ENCODE measurements at places on chromosomes 2 and 18.

DNA sequence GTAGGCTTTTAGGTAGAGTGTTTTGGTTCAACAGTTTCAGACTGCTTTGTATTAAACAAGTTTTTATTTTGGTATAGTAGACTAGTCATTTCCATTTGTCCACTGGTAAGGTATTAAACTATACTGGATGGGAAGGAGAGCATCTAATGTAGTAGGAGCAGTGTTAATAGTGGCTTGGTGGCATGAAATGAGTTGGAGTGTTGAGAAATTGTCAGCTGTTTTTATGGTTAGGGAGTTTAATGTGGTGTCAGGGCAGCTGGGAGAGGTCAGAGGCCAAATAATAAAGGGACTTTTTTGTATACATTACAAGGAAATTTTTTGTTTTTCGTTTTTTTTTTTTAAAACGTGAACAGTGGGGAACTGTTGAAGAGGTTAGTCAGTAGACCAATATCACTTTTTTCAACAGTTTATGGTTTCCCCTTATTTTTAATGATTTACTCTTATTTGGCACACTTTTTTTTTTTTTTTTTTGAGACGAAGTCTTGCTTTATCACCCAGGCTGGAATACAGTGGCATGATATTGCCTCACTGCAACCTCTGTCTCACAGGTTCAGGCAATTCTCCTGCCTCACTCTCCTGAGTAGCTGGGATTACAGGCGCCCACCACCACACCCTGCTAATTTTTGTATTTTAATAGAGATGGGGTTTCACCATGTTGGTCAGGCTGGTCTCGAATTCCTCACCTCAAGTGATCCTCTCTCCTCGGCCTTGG, 21.2 kb downstream of the ACTR3 start:
- DNase-seq: no peak

DNA sequence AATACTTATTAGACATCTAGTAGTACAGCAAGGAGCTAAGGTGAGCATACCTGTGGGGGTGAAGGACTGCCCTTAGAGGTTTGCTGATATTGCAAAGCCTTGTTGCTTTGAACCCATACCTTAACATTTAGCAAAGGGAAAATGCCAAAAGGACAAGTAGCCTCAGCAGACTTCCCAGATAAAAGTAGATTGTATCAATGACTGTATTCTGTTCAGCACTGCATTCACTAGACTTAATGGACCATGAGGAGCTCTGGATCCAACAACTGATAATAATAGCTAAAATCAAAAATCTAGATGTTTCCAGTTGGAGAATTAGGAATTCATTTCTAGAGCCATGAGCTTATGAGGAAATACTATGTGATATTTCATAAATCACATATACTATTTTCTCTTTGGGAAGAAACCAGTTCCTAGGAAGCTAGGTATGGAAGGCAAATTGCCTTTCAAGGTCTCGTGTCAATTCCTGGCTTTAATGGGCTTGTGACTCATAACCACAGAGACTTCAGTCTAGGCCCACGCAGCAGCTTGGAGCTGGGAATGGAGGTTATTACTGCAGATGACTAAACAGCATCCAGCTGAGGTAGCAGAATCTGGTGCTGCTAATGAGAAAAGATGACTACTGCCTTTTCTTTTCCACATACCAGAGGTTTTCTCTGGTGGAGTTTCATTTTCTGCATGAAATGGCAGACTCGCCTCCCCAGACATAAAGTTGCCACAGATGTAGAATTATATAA, 191.2 kb upstream of the NABP1 start:
- no peak for DNase-seq

GRCh38 chr18:10798727-10799550, 273.1 kb downstream of the NAPG start:
- no peak for DNase-seq

DNA sequence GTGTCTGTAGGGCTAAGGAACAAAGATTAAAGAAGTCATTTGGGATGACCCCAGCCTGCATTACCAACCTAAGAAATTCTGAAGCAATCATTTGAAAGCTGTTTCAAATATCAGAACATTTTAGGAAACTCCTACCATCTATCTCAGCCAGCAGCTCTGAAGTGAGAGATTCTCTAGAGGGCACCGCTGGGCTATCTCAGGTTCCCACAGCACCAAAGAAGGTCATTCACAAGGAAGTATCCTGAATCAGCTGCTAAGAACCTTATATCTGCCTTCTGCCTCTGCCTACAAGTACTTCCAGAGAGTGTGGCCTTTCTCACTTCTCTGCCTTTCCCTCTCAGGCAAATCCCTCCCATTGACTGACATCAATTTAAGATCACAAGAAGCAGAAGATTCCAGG, 13.4 kb upstream of the EVA1A start:
- no peak for DNase-seq

DNA sequence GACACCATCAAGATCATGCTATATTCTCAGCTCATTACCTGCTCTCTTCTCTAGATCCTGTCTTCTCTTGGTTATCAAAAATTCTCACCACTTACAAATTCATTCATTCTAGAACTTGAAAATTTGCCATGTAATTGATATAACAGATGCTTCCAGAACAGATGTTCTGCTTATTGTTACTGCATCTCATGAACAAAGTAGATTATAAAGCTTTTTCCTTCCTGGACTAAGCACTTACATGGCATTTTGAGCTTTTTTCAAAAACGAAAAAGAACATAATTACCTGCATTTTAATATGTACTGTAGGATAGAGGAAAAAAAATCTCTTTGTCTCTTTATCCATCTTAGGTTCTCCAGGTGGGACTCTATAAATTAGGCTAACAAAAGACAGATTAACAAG, 79.6 kb upstream of the CREB1 start:
- DNase-seq: no peak

- DNase-seq: no peak
These were observed 647.8 kb upstream of the SLC39A10 start for GRCh38 chr2:195009202-195009601.

DNA sequence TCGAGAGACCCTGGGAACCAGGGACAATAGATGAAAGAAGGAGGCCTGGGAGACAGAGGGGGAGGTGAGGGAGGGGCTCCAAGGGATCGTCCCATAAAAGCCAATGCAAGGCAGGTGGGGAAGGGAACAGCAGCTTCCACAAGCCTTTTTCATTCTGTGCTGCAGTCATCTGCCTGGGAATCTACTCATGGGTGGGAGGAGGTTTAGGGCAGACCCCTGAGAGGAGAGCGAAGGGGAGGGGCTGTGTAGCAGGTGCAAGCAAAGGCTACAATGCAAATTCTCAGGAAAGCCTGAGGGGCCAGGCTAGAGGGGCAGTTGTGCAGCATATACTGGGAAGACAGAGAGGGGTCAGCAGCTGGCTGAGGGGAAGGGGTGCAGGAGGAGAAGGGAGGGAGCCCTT, 135.4 kb downstream of the SETBP1 start:
- DNase-seq: no peak

- DNase-seq: no peak
These were observed 110.9 kb upstream of the MSTN start for GRCh38 chr2:190173392-190173791.

DNA sequence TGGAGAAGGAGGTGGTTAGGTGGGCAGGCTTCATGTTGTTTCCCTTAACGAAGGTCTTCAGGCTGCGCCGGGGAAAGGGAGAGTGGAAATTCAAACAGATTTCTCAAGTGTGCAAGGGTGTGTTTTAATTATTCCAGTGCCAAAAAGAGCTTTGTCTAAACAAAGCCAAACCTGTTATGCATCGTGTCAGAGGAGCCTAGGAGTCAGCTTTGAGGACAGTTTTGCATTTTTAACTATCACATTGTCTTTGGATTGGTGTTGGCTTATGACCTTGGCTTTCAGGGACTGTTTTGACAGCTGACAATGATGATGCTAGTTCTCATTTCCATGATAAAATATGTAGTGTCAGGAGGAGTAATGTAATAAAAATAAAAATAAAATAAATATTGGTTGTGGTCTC, 144.8 kb downstream of the LDLRAD4 start:
- no peak for DNase-seq

GRCh38 chr2:119134775-119135174, 23.8 kb downstream of the C1QL2 start:
- no peak for DNase-seq

- no peak for DNase-seq
These were observed 666.1 kb downstream of the BCL11A start for GRCh38 chr2:59887366-59887765.

- no peak for DNase-seq
These were observed 113.2 kb downstream of the GYPC start for GRCh38 chr2:126769118-126769517.

DNA sequence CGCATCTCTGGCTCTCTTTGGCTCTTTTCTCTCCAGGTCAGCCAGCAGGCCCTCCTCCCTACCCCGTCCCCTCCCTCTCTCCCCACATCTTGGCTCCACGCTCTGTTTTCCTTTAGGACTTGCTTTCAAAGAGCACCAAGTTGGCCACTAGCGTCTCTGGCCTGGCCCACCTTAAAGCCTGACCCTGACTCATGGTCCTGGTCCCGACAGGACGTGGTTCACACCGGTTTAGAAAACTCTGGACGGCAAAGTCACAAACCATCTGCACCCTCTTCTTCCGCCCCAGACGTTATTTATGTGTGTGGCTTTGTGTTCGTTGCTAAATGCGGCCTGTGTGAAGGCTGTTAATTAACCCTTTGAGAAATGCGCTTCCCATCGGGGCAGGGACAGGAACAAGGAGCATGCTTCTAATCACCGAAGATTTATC, 169.0 kb upstream of the HAAO start:
- DNase-seq: no peak

GRCh38 chr2:120957905-120958304, 222.2 kb downstream of the GLI2 start:
- no peak for DNase-seq

- DNase-seq: no peak
These were observed 1615.3 kb upstream of the ZEB2 start for GRCh38 chr2:146135245-146135644.

DNA sequence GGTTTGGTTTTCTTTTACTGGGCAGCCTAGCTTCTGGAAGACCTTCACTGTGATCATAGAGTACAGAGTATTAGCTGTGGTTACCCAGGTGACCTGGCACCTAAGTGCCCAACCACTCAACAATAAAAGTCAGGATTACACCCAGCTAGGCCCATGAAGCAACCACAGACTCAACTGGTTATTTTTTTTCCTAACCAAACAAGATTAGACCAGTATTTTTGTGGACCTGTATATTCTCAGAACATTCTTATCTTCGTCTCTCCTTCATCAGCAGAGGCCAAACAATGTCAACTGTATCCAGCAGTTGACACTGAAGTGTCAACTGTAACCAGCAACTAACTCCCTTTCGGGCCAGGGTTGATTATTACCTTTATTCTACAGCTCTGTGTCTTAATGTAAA, 289.2 kb upstream of the SLC39A10 start:
- DNase-seq: no peak

DNA sequence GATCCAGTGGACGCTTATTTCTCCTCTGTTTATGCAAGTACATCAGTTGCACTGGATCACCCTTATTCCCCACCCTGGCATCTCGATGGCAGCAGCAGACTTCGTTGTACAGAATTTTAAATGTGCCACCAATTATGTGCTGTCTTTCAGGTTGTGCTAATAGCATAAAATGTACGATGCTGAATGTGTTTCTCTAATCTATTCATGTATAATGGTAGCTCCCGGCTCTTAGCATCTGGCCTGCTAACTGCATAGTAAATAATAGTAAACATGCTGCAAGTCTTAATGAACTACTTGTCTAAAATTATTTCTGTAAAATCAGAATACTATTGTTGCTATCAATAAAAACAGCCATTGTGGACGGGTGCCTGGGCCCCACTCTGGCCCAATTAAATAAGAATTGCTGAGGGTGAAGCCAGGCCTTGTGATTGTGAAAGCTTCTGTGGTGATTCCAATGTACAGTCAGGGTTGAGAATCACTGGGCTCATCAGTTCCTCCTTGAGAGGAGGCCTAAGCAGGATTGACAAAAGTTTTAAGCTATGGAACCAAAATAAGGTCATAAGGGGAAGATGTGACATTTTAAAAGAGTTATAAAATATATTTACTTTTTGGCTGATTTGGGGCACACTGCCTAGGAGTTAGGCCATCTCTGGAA, 14.4 kb upstream of the MYO3B start:
- no peak for DNase-seq

- no peak for DNase-seq
These were observed 23.6 kb upstream of the NEB start for GRCh38 chr2:151757861-151758260.

- no peak for DNase-seq
These were observed 64.7 kb upstream of the CWC22 start for GRCh38 chr2:180071797-180072196.

DNA sequence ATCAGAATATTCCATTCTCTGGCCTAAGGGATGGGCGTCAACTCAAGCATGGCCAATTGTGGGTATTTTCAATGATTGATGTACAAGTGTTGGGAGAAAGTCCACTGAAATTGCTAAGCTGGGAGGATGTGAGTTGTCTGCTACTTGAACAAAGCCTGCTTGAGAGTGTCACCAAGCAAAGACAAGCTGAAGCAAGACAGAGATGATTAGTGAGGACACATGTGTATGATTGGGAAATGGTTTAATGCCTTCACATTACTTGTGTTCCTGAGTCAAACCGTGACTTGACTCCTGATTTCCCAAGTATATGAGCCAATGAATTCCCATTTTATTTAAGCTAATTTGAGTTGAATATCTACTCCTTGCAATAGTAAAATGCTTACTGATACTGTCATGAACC, 23.7 kb upstream of the NRP2 start:
- DNase-seq: no peak

DNA sequence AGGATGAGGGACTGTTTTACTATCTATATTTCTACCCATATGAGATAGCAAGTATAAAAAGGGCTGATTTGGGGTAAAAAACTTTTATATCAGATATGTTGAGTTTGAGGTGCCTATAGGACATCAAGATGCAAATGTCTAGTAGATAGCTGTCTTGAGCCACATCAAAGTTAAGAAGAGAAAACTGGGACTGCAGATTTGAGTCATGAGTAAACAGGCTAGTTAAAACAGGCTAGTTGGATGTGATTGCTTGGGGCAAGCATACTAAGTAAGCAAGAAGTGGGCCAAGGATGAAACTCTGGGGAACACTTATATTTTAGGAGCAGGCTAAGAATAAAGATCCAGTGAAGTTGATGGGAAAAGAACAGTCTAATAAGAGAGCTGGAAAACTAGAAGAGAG, 2.8 kb upstream of the SCRN3 start:
- no peak for DNase-seq

Data from stimulated activated CD4-positive, alpha-beta T cell treated with anti-CD3 and anti-CD28 coated beads, Interleukin-1b, Interleukin-23, amount 100 ng/mL, for 4 hours (primary cell).